M059J (cell line): ENCODE measurements at places on chromosomes 7 and 10. TPM values are rescaled to one million over a fixed set of nuclear protein-coding genes. Genes with fewer than 3 reads are reported as not detected.

- peak; percentile 17 for DNase-seq
Measured at GRCh38 chr10:87054373-87055295, 34.5 kb downstream of the FAM25A start.

DNA sequence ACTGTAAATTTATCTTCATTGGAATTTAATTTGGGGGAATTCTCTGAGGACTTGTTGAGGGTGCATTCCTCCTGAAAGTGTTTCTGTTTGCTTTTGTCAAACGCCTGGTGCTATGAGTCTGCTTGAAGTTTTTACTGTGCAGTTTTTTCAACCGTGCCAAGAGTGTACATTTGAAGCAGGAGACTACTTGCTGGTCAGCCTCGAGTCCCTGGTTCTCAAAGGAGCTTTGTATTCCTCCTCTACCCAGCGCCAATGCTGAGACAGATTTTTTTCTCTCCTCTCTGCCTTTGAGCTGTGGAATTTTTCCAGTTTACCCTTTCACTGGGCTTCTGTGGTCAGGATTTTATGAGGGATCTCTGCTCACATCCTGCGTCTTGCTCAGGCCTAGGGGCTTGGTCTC lies 62.1 kb downstream of the NPY start:
- peak; percentile 86 for DNase-seq

- DNase-seq = no peak
Measured at GRCh38 chr7:142440906-142441411, 183.1 kb upstream of the PRSS58 start.

GRCh38 chr7:27793780-27794179 lies 53.8 kb downstream of the TAX1BP1 start:
- peak; percentile 52 for DNase-seq

KCNIP2 gene
- total RNA-seq = 0.07 and 0.57 TPM in 2 replicates

DNA sequence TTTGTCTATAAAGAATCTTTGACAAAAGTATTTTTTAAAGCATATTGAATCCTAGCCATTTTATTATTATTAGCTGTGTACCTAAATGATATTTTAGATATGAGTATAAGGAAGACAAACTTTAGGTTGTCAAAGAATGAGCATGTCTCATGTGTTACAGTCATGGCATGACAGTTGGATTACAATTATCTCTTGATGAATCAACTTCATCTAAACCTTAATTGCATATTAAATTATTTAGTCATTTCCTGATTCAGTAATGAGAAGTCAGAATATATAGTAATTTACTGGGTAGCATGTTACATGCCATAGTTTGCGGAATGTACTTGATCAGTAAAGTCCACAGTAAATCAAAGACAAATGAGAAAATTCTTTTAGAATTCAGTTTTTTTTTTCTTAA lies 59.2 kb downstream of the MAPK8 start:
- peak; percentile 34 for DNase-seq

DNA sequence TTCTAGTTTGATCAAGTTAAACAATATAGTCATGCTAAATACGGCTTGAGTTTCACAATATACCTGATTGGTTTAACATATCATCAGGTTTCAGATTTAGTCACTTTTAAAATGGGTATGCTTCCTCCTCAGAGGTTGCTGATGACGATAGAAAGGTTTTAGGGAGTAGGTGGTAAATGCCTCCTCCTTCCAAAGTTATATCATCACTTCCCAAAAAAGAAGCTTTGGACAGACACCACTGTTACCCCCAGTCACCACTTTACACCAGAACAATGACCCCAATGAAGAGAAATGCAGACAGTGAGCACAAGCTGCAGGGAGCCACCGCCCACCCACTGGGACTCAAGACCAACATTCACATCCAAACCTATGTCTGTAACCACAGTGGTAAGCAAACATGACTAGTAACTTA lies 244.6 kb downstream of the SORCS1 start:
- no peak for DNase-seq

IRF5 gene
- 0.64 and 1.8 TPM in 2 replicates for total RNA-seq

GRCh38 chr7:30276203-30276900 lies 8.0 kb upstream of the ZNRF2 start:
- DNase-seq = peak; percentile 50

MRC1 gene
- not detected in 2 replicates for total RNA-seq

VAX1 gene
- not detected in 2 replicates for total RNA-seq

GRCh38 chr10:43392748-43393147 lies 16.2 kb downstream of the HNRNPF start:
- DNase-seq = no peak

- DNase-seq = peak; percentile 94
Measured at GRCh38 chr7:46909601-46910051, 672.3 kb downstream of the TNS3 start.

GRCh38 chr7:94623820-94624219 lies 32.1 kb downstream of the SGCE start:
- DNase-seq = no peak

NEUROD6 gene
- not detected in 2 replicates for total RNA-seq

DNA sequence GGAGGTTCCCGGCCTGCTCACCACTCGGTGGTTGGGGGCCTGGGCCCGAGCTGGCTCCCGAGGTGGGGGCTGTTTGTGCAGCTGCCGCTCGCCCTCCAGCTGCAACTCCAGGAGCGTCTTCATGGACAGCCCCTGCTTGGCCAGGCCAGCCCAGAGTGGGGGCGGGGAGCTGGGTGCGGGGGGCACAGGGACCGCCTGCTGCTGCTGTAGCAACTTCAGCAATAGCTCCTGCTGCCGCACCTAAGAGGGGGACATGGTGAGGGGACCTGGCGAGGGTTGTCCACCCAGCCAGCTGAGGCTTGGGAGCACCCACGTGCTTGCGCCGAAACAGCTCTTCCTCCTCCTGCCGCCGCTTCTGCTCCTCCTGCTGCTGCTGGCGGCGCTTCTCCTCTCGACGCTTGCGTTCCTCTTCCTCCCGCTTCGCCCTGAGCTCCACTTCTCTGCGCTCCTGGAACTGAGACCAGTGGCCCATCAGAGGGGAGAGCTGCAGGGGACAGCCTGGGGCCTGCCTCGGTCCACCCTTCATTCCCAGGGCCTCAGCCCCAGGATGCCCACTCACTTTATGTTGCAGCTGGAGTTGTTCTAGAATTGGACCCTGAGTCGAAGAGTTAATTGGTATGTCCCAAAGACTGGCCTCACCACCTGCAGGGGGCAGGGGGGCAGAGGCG lies 9.6 kb downstream of the GNB2 start:
- DNase-seq = no peak

DNA sequence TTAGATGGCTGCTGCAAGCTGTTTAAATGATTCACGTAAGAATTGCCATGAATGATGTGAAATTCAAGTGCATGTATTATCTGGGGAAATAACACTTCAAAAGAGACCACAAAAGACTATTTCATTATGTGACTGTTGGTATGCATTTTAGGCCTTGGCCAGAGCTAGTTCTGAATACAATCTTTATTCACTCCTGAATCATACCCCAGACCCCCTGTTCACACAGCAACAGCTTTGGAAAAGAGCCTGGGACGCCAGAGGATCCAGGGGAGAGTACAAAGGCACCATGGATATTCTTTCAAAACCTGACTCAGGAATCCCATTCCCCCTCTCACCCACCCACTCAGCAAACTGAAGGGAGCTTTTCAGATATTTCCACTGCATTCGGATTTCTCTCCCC lies 377.1 kb upstream of the DPP6 start:
- DNase-seq = no peak
